ENCODE measurements at places on chromosomes 2 and 18.

DNA sequence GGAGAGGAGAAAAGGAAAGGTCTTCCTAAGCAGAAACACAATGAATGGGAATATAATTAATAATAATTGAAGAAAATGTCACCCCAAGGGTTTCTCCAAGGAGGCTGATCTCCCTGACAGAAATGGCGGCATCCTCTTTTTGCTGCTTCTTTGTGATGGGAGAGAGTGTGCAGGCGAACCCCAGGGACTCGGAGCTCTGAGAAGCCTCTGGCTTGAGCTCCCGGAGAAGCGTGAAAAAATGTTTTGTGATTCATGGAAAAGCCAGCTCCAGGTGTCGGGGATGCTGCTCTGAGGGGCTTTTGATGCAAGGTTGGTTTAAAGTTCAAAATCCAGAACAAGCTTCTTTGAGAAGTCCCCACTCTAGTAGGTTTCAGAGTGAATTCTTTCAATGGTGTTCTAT, 91.0 kb downstream of the VWA3B start:
- no peak for DNase-seq

GRCh38 chr18:68426731-68427315, 288.1 kb downstream of the TMX3 start:
- no peak for DNase-seq

- no peak for DNase-seq
Measured at GRCh38 chr2:119647440-119648169, 31.4 kb upstream of the TMEM177 start.

DNA sequence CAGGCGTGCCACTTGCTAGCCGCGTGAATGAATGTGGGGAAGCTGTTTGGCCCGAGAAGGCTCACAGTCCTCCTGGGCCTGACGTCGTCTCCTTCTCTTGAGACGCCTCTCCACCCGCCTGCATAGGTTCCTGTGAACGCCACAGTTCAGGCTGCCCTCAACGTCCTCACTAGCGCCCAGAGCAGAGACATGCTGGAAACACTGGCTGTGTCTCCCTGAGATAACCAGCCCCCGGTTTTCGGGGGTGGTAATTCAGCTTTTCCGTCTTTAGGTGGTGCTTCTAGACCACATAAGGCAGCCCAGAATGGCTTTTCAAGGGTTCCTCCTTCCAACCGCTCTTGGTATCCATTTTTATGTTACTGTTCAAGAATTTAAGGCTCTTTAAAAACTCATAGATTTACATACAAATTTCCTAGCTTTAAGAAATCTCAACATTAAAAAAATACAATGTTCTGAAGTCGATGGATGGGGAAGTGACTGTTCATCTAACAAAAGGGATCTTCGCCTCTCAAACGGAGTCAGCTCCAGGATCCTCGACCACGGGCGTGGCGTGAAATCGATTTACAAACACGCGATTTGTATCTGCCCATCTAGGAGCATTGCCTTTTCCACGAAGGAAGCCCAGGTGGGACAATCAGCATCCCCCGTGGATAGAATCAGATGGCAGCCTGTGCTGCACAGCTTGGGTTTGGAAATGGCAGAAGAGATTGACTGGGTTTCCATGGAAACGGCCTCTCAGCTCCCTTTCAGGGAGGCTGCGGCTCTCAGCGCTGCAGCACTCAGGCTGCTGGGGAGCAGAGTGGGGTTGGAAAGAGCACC, 110.6 kb upstream of the PXDN start:
- no peak for DNase-seq

DNA sequence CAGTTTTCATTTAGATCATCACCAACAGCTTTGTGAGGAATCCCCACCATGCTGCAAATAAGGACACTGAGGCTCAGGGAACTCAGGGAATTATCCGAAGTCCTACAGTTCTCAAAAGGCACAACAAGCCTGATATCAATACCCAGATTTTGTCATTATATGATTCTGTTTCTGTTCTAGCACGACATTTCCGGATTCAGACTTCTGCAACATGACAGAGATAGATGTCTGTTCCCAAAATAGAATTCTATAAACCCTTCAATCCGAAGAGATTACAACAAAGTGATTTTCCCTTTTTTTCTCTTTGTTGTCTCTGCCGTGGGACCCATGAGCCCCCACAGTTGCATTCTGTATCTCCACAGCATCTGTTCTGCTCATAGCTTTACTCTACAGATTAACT, 72.0 kb downstream of the DOCK10 start:
- DNase-seq = no peak

DNA sequence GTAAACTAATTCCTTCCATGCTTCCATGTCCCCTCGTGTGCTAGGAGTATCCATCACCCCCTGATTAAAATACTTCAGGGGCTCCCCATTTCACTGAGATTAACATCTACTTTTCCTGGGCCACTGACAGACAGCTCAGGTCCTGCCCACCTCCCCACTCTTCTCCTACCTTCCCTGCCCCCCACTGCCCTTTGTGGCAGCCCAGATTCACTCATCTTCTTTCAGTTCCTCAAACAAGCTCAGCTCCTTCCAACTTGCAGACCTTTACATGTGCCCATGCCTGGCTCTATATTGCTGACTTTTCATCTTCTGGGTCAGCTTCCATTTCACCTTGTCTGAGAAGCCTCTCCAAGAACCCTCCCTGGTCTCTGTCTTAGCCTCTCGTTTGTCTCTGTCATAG, 12.0 kb downstream of the RUFY4 start:
- DNase-seq = no peak

DNA sequence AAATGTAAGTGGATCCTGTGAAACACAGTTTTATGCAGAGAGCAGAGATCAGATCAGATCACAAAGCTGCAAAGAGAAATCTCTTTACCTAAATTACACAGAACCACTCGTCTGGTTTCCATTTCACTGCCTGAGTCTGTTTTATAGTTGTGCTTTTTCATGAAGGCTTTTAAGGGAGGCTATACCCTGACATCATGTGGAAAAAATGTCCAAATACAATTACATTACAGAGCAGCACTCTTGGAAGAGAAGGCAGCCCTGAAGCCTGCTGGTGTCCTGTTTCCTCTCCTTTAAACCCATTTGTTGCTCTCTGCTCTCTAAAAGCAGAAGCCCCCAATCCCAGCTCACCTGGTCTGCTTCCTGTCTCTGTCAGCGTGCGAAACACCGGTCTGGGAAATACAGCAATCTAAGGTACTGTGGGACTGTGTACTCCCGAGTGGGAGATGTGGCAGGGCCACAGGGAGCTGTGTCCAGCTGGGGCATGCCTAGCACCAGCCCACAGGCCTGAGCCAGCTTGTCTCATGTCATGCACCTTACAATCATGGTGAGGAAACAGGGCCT, 24.8 kb upstream of the ZFP36L2 start:
- DNase-seq = no peak

- no peak for DNase-seq
Measured at GRCh38 chr2:25367296-25367695, 25.6 kb upstream of the DNMT3A start.

- DNase-seq = no peak
Measured at GRCh38 chr18:12281861-12282260, 26.2 kb upstream of the TUBB6 start.

GRCh38 chr2:59032499-59032898, 791.4 kb upstream of the FANCL start:
- DNase-seq = no peak

DNA sequence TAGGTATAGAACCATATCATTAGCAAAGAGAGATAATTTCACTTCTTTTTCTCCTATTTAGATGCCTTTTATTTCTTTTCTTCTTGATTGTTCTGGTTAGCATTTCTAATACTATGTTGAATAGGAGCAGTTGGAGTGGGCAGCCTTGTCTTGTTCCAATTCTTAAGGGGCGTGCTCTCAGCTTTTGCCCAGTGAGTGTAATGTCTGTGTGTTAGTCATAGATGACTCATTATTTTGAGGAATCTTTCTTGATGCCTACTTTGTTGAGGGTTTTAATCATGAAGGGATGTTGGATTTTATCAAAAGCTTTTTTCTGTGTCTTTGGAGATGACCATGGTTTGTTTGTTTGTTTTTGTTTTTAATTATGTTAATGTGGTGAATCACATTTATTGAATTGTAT, 1453.1 kb upstream of the SLC39A10 start:
- no peak for DNase-seq

DNA sequence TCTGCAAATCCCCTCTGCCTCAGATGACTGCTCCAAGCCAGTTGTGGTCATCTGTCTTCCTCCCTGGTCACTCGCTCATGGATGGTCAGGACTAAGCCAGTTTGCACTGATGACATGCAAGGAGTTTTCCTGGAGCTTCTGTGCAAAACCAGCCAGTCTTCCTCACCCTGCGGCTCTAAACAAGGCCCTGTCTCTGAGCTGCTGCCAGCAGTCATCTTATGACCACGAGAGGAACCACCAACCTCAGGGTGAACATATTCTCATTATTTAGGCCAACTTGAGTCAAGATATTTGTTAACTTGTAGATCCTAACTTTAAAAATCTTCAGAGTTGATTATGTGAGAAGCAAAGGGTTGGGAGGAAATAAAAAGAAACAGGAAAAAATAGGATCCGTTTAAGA, 119.9 kb upstream of the CAB39 start:
- DNase-seq = peak; percentile 54

GRCh38 chr18:45657357-45658335, 42.4 kb downstream of the SLC14A2 start:
- peak; percentile 37 for DNase-seq

DNA sequence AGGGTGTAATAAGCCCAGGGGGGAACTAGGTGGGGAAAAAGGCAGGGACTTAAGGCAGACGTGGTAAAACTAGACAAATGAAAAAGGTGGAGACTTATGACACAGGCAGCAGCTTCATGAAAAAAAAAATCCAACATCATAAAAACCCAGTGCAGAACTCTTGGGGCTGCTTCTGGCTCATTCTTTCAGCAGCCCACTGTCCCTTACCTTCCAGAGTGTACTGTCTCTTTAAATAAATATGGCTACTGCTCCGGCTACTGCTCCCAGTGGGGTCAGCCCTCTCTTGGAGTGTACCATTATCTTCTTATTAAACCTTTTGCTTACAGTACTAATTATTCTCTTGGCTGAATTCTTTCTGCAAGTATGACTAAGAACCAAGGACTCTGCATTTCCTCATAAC, 699.5 kb downstream of the DSC3 start:
- no peak for DNase-seq

GRCh38 chr2:3326182-3326537, 51.5 kb downstream of the EIPR1 start:
- DNase-seq = no peak

DNA sequence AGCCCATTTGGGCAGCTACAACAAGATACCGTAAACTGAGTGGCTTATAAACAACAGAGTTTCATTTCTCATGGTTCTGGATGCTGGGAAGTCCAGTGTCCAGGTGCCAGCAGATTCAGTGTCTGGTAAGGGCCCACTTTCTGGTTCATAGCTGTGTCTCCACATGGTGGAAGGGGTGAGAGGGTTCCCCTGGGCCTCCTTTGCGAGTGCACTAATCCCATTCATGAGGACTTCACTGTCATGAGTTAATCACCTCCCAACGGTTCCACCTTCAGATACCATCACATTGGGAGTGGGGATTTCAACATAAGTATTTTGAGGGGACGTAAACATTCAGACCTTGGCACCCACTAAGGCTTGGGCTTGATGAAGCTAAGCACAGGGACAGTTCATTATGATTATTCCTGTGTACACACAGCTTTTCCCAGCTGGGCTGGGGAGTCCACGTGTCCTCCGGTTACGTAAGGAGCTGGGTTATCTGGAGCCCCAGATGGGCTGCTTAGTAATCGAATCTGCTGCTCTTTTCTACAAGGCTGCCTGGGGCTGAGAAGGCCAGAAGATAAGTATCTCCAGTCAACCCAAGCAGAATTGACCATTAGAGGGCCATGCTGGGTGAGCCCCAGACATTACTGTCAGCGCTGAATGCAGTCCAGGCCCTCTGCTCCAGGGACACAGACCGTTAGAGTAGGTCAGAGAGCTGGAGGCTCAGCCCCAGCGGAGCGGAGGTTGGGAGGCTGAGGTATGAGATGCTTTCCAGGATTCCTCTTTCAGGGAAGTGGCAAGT, 42.7 kb downstream of the EPAS1 start:
- DNase-seq = no peak

- DNase-seq = no peak
Measured at GRCh38 chr2:132598536-132598935, 71.5 kb downstream of the LYPD1 start.

DNA sequence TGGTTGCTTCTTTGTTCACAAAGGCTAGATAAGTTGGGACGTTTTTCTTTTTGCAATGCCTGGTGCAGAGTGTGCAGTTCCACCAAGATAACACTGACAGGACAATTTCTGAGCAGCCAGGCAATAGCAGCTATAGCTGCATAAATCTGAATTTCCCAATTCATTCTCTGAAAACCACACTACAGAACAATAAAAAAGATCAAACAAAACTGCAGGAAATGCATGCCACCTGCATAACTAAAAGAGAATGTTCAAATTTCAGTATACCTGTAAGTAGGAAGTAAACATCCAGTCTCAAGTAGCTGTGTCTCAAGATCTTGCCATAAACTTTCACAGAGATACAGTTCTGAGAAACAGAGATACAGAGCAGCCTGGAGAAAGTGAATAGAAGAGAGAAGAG, 5.3 kb upstream of the KCTD18 start:
- DNase-seq = no peak

GRCh38 chr2:32696439-32696838, 68.6 kb downstream of the TTC27 start:
- no peak for DNase-seq

- no peak for DNase-seq
Measured at GRCh38 chr2:239563561-239563960, 162.7 kb upstream of the HDAC4 start.

- DNase-seq = no peak
Measured at GRCh38 chr18:23384778-23385736, 68.0 kb upstream of the RIOK3 start.

DNA sequence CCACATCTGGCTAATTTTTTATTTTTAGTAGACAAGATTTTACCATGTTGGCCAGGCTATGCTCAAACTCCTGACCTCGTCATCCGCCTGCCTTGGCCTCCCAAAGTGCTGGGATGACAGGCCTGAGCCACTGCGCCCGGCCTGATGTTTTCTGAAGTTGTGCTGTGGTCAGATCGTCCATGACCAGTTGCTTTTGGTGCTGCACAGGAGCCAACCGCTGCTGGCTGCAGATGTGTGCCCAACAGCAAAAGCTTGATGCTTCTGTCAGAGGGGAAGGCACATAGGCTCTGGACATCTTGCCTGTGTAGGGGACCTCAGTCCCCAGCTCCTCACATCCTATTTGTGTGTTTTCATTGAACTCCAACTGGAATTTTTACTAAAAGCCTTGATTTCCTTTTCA, 218.3 kb downstream of the AGAP1 start:
- DNase-seq = no peak

Measured in DND-41 (cell line).